Islet precursor cell (in vitro differentiated cells): ENCODE measurements at places on chromosomes 7 and 10.
A peak's percentile ranks its signal among the peaks of the same experiment; 100 is the strongest.

DNA sequence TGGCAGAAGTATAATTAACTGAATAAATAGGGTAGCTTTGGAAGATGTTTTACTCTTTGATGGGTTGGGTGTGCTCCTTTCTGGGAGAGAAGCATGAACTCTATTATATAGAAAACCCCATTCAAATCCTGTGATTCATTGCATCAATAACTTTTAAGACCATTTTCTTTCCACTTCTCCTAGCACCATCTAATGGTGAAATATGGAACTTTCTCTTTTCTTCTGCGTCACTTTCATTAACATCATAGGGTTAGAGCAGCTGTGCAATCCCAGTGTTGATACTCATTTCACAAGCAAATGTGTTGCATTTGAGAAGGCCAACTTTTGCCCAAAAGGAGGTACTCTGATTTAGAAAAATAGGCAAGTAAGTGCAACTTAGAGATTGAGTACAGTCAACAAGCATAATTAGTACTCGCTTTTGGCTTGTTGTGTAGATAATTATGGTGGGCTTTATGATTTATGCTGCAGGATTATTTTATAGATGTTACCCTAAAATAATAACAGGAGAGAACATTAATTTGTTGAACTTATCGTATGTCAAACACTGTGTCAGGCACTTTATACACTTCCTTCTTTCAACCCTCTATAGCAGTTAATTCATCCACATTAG is 92.9 kb downstream of the CPED1 start:
- no peak for DNase-seq

GRCh38 chr7:83610649-83611304 is 38.2 kb downstream of the SEMA3E start:
- DNase-seq: no peak

- no peak for DNase-seq
Observed at GRCh38 chr7:107408349-107408748, 61.5 kb upstream of the GPR22 start.

DNA sequence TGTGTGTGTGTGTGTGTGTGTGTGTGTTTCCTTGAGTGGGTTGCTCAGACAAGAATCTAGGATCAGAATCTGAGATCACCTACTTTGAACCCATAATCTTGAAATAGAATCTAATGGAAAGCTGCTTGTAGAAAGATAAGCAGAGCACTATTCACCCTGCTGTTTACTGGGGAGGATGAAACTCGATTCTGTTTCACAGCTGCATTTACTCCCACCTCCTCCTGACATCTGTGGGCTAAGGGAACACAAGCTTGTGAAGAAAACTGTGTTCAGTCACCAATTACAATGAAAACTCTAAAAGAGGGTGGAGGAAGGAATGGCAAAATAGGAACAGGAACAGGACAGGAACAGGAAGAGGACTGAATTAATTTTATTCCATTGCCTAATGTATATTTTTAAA is 269.5 kb downstream of the TSPAN12 start:
- DNase-seq: no peak

DNA sequence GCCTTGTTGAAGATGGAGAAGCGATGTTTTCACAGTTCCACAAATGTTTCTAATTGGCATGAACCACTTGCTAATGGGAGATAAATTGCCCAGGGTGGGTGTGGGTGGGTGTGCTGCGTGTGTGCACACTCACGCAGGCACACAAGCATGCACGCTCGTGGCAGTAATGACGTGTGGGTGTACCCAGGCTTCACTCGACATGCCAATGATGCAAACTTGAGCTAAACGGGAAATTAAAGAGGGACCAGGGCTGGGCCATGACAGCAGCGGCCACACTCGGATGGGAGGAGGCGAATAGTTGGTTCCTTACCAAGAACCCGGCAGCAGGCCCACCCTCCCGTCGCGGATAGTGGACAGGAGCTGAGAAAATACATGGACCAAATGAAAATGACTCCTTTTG is 159.9 kb downstream of the TRIL start:
- DNase-seq: no peak

DNA sequence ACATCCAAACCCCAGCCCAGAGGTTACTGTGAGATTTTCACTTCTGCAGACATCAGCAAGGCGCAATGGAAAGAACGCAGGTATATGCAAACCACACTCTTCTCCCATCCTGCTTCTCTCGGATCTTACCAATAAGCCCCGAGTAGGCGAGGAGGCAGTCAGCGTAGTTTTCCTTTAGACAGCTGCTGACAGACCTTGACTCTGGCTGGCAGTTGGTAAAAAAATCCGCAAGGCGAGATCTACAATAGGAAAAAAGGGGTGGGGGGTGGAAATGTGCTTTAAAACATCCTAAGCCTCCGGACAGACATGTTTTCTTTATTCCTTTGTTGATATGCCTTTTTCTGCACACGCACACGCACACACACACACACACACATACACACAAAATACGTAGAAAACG is 176.5 kb downstream of the GFRA1 start:
- DNase-seq: no peak

DNA sequence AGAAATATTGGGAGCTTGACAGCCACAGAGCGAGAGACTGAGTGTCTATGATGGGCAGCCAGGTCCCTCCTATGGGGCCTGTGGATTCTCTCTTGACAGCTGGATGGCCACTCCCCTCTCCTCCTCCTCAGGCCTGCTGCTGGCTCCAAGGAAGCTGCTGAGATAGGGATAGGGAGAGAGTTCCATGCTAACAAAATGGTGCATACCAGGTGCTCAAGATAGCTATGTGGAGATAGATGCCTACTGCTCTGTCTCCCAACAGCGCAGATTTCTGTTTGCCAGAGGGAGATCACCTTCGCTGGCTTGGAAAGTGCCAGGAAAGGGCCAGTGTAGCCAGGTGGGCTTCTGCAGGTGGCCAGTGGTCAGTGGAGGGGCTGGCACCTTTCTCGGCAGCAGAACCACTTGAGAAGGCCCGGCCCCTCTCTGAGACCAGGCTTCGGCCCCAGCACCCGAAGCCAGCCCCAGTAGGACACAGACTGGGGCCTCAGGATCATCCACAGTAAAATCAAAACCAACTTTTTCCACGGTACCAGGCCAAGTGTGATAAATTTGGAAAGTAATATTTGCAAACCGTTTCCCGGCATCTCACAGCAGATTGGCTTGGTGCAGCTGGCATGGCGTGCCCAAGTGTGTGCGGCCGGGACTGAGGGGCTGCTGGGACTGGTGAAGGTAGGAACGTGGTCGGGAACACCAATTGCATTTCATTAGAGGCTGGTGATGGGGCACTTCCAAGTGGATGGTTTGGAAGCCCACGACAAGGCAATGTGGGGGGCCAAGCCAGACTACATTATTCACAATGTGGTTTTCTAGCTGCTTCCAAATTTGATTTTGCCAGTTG is 139.6 kb downstream of the PTPN20 start:
- DNase-seq: peak; percentile 58

DNA sequence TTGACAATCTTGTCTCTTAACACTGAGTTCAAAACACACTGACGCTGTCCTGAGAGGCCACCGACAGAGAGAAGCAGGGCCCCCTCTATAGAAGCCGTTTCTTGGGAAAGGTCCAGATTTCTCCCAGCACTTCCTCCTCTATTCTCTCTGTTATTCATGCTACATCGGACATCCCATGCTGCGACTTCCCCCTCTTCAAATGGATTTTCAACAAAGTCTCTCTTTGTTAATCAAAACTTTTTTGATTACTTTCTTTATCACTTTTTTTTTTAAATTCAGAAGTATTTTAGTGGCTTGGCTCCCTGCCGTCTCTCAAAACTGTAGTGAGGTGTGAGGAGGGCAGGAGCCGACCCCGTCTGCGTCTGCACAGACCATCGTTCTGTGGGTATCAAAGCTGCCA is 298.9 kb upstream of the PITRM1 start:
- DNase-seq: no peak

DNA sequence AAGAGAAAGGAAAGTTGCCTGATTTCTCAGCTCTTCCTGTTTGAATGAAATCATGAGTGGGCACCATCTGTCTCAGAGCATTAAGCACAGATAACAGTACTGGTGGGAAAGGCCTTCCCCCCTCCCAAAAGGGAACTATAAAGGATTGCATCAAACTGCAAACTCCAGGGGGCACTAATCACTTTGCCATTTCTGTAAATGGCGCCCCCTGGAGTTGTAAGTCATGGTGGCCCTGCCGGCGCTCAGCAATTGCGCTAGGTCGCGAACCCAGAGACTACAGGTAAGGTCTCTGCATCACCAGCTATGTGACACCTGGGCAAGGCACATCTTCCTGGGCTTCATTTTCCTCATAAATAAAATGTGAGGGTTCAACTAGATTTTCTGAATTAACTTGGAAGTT is 11.1 kb downstream of the LRRC4 start:
- DNase-seq: no peak

DNA sequence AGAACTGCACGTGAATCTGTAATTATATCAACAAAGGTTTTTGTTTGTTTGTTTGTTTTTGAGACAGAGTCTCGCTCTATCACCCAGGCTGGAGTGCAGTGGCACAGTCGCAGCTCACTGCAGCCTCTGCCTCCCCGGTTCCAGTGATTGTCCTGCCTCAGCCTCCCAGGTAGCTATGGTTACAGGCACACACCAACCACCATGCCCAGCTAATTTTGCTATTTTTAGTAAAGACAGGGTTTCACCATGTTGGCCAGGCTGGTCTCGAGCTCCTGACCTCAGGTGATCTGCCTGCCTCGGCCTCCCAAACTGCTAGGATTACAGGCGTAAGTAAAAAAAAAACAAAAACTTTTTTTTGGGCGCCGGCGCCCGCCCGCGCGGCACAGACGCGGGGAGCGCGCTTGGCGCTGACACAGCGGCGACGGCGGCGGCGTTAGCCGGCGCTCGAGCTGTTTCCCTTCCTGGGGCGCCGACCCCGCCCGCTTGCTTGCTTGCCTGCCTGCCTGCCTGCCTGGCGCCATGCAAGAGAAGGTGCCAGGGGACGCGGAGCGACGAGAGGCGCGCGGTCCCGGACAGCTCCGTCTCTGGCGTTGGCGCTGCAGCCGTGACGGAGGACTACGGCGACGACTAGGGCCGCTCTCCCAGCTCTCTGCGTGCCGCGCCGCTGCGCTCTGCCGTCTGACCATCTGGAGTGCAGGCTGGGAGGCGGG is 171.4 kb upstream of the NUPR2 start:
- DNase-seq: no peak

GRCh38 chr10:66917104-66917503 is 8.7 kb upstream of the LRRTM3 start:
- DNase-seq: no peak

- DNase-seq: no peak
Observed at GRCh38 chr10:123678376-123678775, 12.2 kb downstream of the GPR26 start.
